ENCODE measurements at places on chromosomes 16 and 17.
A peak's percentile ranks its signal among the peaks of the same experiment; 100 is the strongest.

GRCh38 chr16:2526135-2526534 is 5.1 kb downstream of the CEMP1 start:
- DNase-seq = no peak

DNA sequence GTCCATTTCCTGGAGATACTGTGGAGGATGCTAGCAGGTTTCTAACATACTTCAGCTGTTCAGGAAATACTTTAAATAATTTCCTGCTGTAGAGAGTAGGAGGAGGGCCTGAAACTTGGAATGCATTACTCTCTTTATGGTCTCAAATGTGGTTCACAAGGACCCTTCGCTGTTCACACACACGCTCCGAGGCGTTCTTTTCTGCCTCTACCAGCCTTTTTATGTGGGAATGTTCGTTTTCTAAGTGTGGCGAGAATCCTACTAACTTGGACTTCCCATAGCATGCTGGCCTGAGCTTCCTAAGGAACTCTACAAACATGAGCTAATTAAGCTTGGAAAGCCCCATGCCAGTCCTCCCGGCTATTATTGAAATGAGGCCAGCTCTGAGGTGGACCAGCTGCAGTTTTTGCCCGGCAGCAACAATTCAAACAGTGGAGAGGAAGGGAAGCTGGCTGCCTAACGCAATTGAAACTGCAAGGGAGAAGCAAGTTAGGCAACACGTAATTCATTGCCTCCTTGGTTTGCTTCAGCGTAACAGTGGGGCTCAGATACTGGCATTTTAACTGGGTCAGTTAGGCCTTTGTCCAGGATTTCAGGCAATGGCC is 18.9 kb downstream of the KPNA2 start:
- DNase-seq = peak; percentile 3

- no peak for DNase-seq
These were observed 658 bp upstream of the ZNF771 start for GRCh38 chr16:30406795-30407101.

DNA sequence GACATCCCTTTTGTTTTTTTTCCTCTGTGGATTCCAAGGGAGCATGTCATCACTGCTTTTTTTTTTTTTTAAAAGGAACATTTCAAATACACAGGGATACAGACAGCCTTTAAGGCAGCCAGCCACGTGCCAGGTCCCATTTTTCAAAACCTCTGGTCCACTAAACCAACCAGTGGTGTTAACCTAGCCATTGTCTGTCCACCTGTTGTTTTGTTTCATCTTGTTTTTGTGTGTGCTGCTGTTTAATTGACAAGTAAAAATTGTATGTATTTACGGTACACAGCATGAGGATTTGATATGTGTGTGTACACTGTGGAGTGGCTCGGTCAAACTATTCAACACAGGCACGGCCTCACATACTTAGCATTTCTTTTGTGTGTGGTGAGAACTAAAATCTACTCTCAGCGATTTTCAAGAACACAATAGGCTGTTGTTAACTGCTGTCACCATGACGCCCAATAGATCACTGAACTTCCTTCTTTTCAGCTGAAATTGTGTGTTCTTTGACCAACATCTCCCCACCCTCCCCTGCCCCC is 19.2 kb downstream of the TMEM114 start:
- DNase-seq = no peak

DNA sequence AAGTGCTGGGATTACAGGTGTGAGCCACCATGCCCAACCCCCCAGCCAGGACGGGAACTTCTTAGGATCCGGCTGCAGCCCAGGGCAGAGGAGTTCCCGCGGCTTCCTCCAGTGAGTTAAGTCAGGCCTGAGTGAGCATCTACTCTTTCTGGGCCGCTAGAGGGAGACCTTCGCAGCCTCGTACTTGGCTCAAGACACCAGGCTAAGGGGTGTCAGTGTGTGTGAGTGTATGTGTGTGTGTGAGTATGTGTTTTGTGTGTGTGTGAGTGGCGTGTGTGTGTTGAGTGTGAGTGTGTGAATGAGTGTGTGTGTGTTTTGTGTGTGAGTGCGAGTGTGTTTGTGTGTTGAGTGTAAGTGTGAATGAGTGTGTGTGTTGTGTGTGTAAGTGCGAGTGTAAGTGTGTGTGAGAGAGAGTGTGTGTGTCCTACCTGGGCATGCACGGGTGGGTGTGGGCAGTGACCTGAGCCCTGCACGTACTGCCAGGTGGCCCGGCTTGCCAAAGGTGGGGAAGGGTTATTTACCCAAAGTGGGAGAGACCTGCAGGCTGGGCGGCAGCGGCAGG is 58.5 kb downstream of the TMEM235 start:
- DNase-seq = peak; percentile 59

- DNase-seq = no peak
These were observed 26.9 kb downstream of the AP1G1 start for GRCh38 chr16:71781741-71782140.

- DNase-seq = no peak
These were observed 38.1 kb upstream of the VPS4A start for GRCh38 chr16:69273009-69273408.

GRCh38 chr16:31458073-31458843 is 1.0 kb upstream of the ARMC5 start:
- no peak for DNase-seq

DNA sequence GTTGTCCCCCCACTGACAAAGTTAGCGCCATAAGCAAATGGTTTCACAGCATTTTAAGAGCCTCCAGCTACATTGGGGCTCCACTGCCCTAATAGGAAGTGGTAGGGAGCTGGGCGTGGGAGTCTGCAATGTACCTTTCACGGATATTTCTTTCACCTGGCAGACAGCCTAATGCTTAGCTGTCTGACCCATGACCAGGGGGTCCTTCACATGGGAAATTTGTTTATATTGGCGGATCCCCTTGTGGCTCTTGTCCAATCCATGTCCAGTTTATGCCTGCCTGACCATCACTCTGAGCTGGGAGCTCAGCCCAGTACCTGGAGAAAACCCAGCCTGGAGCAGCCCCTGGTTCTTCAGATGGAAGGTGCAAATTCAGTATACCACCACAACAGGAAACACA is 145.0 kb downstream of the ZNF18 start:
- no peak for DNase-seq

- DNase-seq = no peak
These were observed 119.8 kb downstream of the HIC1 start for GRCh38 chr17:2174468-2175293.

DNA sequence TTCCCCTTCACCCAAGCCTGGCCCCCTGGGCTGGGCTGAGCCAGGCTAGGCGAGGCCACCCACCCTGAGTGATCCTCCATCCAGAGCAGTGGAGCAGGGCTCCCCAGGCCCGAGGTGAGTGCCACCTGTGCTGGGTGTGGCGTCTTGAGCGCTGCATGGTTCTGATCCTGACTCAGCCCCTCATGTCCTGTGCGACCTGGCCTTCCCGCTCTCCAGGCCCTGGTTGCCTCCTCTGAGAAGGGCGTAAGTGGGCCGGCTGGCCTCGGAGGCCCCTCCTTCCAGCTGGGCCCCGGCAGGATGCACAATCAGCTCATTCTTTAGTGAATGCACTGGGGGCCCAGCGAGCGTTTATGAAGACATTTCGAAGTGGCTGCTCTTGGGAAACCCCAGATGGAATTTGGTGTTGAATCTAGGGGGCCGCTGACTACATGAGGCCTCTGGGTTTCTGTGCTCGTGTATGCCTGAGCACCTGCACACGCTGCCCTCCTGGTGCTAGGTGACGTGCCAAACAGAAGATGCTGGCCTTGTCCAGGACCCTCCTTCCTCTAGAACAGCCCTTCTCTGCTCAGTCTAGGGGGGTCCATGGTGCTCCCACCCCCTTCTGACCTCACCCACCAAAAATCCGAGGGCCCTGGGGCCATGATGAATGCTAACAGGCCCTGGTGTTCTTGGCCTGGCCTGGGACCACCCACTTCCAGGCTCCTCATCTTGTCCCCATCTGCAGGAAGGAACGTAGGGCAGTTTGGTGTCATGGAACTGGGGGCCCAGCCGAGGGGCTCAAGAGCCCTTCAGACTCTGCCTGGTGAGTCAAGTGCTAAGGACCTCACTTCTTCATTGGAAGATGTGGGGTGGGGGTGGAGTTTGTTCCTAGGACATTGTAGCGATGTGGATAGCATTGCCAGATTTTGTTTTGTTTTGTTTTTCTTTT is 3.6 kb upstream of the TMEM92 start:
- DNase-seq = no peak

GRCh38 chr16:53166099-53166498 is 111.3 kb downstream of the CHD9 start:
- DNase-seq = no peak

DNA sequence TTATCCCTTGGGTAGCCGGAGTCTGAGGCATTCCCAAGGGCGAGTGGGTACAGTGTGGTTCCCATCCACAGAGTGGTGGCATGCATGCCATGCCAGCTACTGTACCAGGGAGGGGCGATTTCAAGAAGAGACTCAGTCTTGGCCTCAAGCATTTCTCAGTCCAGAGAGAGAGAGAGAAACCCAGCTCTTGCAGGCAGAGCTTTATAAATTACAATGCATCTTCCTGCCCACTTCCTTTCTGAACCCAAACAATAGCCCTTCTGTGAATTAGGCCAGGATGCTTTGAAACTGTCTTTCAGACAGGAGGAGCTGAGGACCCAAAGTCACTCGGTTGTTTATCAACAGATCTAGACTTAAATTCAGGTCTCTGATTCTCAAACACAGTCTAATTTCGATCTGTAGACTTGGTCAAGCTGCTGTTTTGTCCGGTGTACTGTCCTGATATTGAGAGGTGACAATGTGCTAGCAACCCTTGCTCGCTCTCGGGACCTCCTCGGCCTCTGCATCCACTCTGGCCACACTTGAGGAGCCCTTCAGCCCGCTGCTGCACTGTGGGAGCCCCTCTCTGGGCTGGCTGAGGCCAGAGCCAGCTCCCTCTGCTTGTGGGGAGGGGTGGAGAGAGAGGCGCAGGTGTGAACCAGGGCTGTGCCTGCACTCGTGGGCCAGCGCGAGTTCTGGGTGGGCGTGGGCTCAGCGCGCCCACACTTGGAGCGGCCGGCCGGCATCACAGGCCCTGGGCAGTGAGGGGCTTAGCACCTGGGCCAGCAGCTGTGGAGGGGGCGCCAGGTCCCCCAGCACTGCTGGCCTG is 408.0 kb downstream of the UTP18 start:
- no peak for DNase-seq

DNA sequence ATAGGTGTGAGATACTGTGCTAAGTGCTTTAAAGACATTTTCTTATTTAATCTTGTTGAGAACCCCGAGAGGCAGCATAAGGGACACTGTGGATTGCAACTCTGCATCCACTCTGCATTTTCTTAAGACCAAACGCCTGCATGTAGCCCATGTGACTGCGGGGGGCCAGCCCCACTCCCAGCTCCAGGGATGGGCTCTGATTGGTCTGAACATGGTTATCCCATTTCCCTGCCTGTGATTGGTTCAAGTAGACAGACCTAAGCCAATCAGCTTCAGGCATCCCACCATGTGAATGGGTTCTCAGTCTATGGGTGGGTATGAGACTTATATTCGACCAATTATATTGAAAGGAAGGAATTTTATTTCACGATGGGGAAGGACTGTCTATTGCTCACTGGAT is 33.2 kb upstream of the USP7 start:
- no peak for DNase-seq

GRCh38 chr16:78984324-78984723 is 616.2 kb downstream of the MAF start:
- no peak for DNase-seq

DNA sequence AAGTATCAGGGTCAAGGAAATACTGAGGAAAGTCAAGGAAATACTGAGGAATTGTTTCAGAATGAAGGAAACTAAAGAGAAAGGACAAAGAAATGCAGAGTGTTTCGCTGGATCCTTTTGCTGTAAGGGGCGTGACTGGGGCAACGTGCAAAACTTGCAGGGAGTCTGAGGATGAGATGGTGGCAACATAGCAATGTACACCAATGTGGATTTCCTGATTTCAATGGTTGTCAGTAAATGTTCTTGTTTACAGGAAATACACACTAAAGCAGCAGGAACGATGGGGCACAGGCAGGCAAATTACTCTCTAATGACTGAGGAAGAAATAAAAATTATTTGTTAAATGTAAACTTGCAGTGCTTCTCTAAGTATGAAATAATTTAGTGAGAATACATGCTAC is 34.4 kb downstream of the ZZEF1 start:
- DNase-seq = no peak

DNA sequence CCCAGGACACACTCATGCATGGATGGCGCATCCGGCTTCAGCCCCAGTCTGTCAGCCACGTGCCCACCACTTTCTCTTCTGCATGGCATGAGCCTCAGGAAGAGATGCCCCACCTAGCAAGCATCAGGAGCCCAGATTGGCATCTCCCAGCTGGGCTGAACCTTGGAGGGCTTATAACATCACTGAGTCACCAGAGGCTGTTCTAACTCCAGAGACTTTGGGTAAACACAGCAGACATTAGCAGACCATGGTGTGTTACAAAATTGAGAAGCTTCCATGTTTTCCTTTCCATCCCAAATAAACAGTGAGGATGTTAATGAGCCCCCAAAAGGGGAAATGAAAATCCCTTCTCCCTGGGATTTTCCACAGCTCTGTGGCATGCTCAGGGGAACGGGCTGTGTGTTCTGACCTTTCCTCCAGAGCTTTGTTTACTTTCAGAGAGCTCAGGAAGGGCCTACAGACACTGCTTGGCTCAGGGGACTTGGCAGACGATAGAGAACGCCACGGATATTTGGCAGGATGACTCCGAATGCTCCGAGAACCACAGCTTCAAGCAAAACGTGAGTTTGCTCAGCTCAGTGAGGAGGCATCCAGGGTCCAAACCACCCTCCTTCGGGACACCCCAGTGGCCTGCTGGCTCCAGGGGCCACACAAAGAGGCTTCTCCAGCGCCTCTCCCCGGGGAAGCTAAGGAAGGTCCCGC is 16.5 kb downstream of the GLP2R start:
- DNase-seq = no peak

GRCh38 chr17:57507828-57508227 is 237.3 kb downstream of the CCDC182 start:
- DNase-seq = no peak

GRCh38 chr16:63244631-63245030 is 1208.4 kb upstream of the CDH8 start:
- no peak for DNase-seq

- DNase-seq = no peak
These were observed 1.5 kb downstream of the ZFPM1 start for GRCh38 chr16:88454523-88454947.

DNA sequence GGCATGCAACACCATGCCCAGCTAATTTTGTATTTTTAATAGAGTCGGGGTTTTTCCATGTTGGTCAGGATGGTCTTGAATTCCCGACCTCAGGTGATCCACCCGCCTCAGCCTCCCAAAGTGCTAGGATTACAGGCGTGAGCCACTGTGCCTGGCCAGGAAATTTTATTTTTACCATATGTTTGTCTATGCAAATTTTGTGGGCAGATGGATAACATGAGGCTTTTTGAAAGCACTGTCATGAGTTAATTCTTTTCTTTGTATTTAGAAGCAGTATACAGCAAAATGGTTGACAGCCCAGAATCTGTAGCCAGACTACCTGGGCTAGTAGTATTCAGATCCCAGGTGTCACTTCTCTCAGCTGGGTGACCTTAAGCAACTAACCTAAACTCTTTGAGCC is 8.5 kb upstream of the KPNB1 start:
- no peak for DNase-seq

- DNase-seq = no peak
These were observed 3.8 kb downstream of the AXIN2 start for GRCh38 chr17:65557349-65558310.
